ENCODE measurements at places on chromosomes 12 and 14.

- no peak for DNase-seq
Measured at GRCh38 chr12:125824276-125824675, 759.0 kb downstream of the AACS start.

DNA sequence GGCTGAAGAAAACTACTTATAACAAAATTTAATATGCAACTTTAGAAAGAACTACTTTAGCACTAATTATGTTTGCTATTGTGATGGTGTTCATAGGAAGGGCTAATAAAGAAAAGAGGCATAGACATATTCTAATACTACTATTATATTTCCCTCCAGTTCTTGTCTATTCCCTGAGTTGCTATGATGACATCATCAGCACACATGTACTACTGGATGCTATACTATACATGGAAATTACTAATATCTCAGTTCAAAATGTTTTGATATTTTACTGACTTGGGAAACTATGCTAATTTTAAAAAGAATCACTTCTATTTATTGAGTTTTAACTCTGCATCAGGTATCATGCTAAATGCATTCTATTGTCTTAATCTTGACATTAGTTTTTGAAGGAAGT lies 101.6 kb downstream of the EPS8 start:
- no peak for DNase-seq

GRCh38 chr12:13197032-13197431 lies 506 bp downstream of the EMP1 start:
- no peak for DNase-seq

DNA sequence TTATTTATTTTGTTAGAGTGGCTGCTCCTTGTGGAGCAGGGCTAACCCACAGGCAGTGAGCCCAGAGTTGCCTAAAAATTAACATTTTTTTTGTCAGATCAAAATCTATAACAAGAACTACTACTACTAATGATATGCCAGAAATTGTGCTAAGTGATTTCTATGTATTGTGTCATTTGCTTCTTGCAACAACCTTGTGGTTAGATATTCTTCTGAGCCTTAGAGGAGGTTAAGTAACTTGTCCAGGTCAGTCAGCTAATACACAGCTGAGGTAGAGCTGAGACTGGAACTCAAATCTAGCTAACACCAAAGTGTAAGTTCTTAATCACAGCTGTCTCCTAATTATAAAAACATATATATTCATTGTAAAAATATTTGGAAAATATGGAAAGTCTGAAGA lies 29.8 kb downstream of the CFL2 start:
- DNase-seq = no peak

- no peak for DNase-seq
Measured at GRCh38 chr12:114406984-114407841, 1.3 kb upstream of the TBX5 start.

GRCh38 chr12:124637581-124637981 lies 70.2 kb upstream of the NCOR2 start:
- DNase-seq = no peak

DNA sequence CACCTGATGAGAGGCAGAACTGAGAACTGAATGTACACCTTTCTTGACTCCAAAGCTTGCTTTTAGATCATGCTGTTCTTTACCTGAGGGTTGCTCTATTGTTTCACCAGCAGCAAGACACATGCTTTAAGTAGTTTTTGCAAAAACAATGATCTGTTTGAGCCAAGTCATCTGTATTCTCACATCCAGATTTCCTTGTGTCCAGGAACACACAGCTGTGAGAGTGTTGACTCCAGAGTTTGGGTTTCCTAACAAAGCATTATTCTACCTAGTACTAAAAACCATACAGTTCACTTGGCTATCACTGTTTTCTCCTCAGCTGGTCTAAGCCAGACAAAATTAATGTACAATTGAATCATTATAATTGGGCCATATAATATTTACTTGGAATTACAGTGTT lies 120.4 kb downstream of the STAB2 start:
- DNase-seq = no peak
